Activated B cell treated with CpG ODN at 0.5 μM for 24 hours (primary cell): ENCODE measurements at places on chromosomes 7 and 10.

DNA sequence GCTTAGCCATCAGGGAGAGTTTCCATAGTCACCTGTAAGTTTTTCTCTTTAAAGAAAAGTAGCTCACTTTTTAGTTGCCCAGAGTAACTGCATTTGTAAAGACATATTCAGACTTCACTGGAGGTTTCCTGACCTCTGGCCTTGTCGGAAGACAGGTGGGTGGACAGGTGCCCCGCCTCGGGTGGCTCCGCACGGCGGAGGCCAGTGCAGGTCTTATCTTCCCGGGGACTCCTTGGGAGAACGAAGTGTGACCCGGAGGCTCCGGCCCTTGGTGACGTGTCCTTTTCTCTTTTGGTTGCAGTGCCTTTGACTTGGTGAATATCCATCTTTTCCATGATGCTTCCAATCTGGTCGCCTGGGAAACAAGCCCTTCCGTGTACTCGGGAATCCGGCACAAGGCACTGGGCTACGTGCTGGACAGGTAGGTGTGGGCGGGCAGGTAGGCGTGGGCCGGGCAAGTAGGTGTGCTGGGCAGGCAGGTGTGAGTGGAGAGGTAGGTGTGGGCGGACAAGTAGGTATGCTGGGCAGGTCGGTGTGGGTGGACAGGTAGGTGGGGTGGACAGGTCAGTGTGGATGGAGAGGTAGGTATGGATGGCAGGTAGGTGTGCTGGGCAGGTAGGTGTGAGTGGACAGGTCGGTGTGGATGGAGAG, 75.8 kb downstream of the NKX6-2 start:
- peaks cover 83% of the 10 kb centered on the region for H3K36me3 ChIP-seq
- DNase-seq = no peak
- H3K27ac ChIP-seq = no peak overlapping the region
- no peaks in the 10 kb centered on the region for H3K27me3 ChIP-seq

GRCh38 chr10:122494173-122494820, 32.9 kb downstream of the HTRA1 start:
- peaks cover 16% of the 10 kb centered on the region for H3K27me3 ChIP-seq
- no peak overlapping the region for H3K4me3 ChIP-seq

DNA sequence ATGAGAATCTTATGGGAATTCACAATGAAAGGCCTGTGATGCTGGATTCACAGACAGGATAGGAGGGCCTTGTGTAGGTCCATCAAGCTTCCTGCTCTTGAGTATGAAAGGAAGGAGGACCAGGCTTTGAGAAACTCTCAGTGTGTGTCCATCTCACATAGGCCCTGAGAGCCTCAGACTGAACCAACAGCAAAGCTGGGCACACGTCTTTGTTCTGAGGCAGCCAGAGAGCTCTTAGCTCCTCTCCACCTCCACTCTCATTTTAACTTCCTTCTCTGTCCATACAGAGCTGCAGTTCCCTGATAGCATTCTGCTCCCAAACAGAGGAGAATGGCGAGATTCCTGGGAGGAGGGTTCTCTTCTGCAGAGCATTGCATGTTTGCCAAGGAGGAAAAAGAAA, 515.6 kb downstream of the CALN1 start:
- no peaks in the 10 kb centered on the region for H3K36me3 ChIP-seq
- H3K4me3 ChIP-seq = no peak overlapping the region
- no peak for DNase-seq
- H3K27me3 ChIP-seq = no peaks in the 10 kb centered on the region
- no peaks in the 10 kb centered on the region for H3K4me1 ChIP-seq
- H3K27ac ChIP-seq = no peak overlapping the region

DNA sequence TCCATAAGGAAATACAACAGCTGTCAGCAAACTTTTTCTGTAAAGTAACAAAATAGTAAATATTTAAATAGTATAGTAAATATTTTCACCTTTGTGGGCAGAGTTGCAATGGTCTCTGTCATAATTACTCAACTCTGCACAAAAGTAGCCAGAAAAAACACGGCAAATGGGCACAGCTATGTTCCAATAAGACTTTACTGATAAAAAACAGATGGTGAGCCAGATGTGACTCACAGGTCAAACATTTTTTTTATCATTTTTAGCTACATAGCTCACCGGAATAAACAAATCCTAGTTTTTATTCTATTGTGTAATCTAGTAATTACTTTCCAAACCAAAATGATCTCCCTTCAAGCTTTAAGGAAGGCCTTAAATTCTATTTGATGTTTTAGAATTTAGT, 55.3 kb downstream of the NCAPG2 start:
- H3K4me3 ChIP-seq = no peak overlapping the region
- peaks cover 27% of the 10 kb centered on the region for H3K36me3 ChIP-seq
- DNase-seq = no peak
- no peaks in the 10 kb centered on the region for H3K4me1 ChIP-seq
